ENCODE measurements at places on chromosomes 2 and 18.

GRCh38 chr2:96341641-96342040, 6.1 kb downstream of the NCAPH start:
- no peak for DNase-seq

DNA sequence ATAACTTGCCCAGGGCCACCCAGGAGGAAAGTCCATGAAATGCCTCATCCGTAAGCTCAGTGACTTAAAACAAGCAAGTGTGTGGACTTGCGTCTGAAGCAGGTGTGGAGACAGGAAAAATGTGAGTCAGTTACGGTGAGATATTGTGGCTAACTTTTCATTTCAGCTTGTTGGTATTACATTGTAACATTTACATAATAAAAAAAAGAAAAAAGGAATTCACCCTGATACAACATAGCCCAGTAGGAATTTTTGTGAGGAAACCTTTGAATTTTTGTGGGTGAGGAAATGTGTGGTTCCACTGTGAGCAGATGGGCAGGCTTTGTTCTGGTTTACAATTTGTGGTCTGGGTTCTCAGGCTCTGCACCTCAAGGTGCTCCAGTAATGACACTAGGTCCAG, 33.7 kb upstream of the LYPD6B start:
- DNase-seq = no peak

- no peak for DNase-seq
Observed at GRCh38 chr2:52995424-52995823, 772.2 kb upstream of the CHAC2 start.

DNA sequence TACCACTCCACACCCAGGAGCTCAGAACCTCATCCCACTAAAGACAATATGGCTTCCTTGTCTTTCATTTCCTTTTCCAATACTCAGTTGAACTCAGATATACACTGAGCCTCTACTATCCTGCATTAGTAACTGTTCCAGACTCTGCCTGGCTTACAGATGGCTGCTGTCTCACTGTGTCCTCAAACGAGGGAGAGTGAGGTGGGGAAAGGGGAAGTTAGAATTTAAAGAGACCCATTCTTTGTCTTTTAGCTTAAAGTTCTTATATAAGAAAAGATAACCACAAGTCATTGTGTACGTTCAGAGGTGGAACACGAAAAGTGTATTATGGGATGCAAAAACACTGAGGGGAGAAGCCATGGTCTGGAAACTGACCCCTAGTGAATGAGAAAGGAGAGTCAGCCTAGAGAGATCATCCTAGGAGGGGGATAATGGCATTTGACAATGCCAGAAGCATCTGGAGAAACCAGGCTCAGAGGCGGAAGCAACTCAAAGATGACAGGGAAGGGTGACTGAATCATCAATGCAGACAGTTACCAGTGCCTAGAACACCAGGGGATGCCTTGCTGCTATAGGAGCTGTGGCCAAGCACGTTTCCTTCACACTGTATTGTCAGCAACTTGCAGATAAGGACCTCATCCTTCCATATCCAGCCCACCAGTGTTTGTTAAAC, 170.7 kb downstream of the CYRIA start:
- no peak for DNase-seq

GRCh38 chr18:62537946-62538345, 15.1 kb downstream of the ZCCHC2 start:
- DNase-seq = no peak

- DNase-seq = no peak
Observed at GRCh38 chr18:30929718-30930117, 112.8 kb downstream of the DSC3 start.

GRCh38 chr2:133586978-133587377, 18.7 kb upstream of the NCKAP5 start:
- no peak for DNase-seq

DNA sequence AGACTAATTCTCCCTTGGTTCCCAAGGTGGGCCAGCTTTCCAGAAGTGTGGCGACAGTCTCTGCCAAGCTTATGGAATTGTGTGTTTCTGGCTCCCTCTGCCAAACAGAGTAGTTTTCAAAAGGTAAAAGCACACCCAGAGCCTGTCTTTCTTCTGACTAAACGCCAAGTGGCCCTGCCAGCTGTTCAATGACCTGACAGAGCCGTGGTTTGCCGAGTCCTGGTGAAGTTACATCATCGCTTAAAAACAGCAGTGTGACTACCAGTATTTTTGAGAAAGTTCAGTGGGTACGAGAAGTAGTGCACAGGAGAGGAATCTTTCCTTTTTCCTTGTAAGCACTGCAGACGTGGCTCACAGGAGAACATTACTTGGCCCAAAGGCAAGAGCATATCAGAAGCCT, 1.9 kb downstream of the PER2 start:
- no peak for DNase-seq

- no peak for DNase-seq
Observed at GRCh38 chr18:58960946-58961722, 96.5 kb downstream of the ZNF532 start.

- no peak for DNase-seq
Observed at GRCh38 chr18:58893388-58894099, 28.9 kb downstream of the ZNF532 start.

DNA sequence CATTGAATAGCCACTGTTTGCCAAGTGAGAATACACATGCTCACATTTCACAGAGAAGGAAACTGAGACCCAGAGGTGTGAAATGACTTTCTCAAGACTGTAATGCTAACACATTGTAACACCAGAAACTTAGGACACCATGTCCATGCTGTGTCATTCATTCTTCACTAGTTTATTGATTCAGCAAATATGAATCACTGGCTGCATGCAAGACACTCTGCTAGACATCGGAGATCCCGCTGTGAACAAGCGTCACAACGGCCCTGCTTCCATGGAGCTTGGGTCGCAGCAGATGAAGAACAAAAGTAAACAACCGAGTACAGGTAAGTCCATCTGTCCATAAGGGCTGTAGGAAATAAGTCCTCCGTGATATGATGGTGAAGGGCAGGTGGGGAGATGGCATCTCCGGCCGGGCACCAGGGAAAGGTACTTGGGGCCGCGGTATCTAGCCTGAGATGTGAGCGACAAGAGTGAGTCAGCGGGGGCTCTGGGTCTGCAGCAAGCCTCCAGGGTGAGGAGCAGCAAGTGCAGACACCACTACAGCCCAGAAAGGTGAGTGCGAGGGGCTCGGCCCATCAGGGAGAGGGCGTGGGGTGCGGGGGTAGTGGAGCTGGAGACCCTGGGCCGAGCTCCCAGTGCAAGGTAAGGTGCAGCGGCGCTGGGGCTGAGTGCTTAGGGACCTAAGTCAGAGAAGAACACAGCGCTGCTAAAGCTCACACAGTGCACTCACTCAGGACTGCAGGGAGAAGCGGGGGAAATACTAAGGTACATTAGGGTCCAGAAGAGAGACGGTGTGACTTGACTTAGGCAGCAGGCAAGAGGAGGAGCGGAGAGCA, 391.2 kb downstream of the FBXO15 start:
- DNase-seq = peak; percentile 95

DNA sequence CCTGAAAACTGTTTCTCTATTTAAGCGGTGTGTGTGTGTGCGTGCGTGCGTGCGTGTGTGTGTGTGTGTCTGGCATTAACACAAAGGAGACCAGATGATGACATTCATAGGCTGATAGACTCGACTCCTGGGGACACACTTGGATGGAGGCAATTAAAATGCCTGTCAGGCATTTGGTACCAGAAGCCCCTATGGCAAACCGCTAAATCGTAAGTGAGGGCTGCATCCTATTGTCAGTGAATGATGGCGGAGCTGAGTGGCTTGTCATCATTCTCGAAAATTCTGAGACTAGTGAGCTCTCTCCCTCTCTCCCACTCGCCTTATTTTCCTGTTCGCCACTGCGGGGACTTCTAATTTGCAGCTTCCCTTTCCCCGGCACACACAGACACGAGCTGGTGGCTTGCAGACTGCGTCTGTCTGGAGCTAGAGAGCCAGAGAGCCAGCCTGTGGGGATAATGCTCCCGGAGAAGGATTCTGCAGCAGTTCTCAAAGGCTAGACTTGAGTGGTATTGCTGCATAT, 155.4 kb downstream of the MAP2 start:
- DNase-seq = peak; percentile 9

GRCh38 chr2:233413046-233413445, 58.8 kb downstream of the DGKD start:
- no peak for DNase-seq

GRCh38 chr2:214648520-214648919, 161.0 kb downstream of the BARD1 start:
- no peak for DNase-seq

GRCh38 chr2:234102112-234102511, 51.6 kb downstream of the SPP2 start:
- DNase-seq = peak; percentile 32
